ENCODE measurements at places on chromosomes 12 and 14. TPM values are rescaled to one million over a fixed set of nuclear protein-coding genes. Genes with fewer than 3 reads are reported as not detected.

DNA sequence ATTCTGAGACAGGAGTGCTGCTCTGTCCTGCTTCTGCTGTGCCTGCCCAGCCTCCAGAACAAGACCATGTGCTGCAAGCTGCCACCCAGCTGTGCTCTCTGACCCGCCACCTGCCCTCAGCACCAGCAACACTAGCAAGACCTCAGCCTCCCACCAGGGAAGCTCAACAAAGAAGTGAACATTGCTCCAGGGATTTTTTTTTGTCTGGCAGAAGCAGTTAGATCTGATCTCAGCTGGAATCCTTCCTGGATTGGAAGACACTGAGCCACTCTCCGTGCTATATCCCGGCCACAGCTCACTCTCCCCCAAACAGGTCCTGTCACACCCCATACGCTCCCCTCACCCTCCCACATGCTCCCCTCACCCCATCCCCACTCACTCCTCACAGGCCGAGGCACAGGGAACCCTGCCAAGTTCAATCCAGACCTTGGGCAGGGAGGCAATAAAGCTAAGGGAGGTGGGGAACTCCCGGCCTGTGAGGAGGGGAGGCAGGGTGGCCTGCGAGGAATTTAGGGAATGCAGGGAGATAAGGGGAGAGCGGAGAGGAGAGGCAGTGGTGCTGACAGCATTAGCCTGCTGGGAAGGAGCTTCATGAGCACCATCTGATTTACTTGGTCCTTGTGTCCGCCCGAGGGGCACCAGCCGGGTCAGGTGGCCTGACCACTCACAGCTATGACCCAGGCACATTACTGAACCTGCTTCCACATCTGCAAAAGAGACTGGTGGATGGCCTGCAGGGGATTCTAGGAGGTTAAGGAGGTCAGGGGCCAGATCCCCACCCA lies 29.7 kb downstream of the CCDC85C start:
- peak; percentile 29 for DNase-seq

DNA sequence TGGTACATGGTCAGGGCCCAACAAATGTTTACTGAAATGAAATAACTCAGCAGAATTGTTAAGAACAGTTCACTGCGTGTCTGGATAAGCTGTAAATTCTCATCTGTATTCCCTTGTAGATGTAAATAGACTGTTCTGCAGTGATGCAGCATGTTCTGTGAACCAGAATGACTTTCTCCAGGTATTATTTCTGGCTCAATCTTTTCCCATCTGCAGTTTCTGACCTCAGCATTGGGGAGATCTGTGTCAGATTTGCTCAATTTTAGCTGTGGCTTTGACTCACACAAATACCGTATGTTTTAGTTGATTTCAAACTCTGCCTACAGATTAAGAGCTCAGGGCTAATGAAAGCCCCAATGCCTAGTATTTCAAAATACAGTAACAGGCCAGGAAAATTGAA lies 49.2 kb upstream of the DICER1 start:
- DNase-seq, result no peak

DNA sequence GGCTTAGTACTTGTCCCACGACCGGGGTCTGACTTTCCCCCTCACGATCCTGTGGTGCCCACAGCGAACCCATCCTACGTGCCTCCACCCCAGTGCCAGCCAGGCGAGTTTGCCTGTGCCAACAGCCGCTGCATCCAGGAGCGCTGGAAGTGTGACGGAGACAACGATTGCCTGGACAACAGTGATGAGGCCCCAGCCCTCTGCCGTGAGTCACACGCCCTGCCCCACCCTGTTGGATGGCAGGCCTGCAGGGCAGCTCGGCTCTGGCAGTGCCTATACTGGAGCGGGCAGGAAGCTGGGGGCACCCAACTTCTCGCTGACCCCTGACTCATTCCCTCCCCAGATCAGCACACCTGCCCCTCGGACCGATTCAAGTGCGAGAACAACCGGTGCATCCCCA lies 18.3 kb upstream of the LRP1-AS start:
- DNase-seq, result no peak

DNA sequence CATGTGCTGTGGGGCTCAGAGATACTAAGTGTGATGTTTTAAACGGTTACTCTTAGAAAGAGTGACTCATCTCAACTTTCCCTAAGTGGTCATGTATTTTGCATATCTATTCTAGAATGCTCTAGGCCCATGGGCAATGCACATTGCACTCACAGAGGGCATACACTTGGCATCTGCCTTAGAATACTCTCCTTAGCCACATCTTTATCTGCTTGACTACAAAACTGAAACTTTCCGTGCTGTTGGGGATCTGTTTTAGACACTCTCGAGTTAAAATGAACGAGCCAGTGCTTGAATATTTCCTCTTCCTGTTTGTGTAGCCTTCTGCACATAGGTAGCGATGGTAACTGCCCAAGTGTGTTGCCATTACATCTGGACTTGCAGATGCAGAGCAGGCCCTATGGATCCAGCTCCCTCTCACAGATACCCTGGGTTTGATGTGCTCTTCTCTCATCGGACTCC lies 180.5 kb downstream of the CAND1 start:
- no peak for DNase-seq

GRCh38 chr12:6639151-6639801 lies 3.5 kb upstream of the LPAR5 start:
- DNase-seq, result no peak

DNA sequence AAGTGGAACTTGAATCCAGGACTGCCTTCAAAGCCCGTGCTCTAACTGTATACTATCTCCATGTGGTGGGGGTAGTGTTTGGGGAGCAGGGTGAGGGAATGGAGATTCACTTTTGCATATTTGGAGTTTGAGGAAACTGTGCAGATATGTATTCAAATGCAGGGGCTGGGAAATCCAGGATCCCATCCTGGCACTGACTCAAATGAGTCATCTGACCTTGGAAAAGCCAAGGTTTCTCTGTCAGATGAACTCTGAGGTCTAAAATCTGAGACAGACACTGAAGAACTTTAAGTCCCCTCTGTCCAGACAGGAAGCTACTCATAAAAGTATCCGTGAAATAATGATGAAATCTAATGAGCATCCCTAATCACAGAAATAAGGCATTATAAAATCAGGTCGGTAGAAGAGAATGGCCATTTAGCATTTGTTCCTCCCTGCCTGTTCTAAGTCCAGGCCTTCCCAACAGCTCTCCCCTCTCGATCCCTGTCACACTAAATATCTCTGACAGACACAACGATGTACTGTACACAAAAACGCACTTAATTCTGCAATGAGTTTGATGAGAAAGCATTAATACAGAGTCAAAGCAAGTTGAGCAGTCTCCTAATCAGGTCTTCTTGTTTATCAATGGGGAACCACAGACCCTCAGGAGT lies 14.4 kb downstream of the NIN start:
- DNase-seq, result no peak

GRCh38 chr12:106709068-106709511 lies 65.4 kb upstream of the RIC8B start:
- DNase-seq, result no peak

GRCh38 chr12:94571556-94571955 lies 78.8 kb downstream of the TMCC3 start:
- DNase-seq, result peak; percentile 89

The FZD10 gene
- 1.0 TPM for total RNA-seq
